ENCODE measurements at places on chromosomes 7 and 10.

- no peak for DNase-seq
Measured at GRCh38 chr10:102752266-102752930, 8.7 kb downstream of the WBP1L start.

GRCh38 chr7:7617550-7617949, 23.0 kb upstream of the UMAD1 start:
- DNase-seq = no peak

- DNase-seq = no peak
Measured at GRCh38 chr7:76139670-76140069, 62.0 kb upstream of the SRRM3 start.

GRCh38 chr7:127711872-127712271, 59.9 kb downstream of the SND1 start:
- no peak for DNase-seq

DNA sequence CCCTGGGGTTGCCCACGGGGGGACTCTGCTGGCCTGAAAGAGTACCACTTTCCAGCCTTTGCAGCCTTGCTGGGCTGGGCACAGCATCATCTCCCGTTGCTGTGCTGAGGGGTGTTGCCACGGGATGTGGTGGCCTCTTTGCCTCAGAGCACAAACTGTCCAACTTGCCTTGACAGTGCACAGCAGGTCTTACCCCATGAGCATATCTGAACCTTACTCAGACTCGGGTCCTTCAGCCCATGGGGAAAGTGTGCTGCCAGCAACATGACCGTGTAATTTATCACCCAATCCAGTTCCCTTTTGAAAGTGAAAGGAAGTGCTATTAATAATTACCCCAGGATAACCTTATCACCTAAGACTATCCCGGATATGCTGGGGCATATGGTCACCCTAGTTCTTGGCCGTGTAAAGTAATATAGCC, 46.8 kb downstream of the TBXAS1 start:
- no peak for DNase-seq

DNA sequence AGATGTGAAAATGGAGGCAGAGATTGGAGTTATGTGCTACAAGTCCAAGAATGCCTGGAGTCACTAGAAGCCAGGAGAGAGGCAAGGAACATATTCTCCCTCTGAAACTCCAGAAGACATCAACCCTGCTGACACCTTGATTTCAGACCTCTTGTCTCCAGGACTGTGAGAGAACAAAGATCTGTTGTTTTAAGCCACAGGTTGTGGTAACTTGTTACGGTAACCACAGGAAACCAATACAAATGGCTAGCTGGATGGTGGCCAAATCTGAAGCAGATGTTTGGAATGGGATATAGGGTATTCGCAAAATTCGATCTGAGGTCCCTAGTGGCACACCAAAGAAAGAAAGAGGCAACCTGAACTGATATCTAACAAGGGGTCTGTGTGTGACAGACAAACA, 129.0 kb downstream of the HERPUD2 start:
- no peak for DNase-seq

DNA sequence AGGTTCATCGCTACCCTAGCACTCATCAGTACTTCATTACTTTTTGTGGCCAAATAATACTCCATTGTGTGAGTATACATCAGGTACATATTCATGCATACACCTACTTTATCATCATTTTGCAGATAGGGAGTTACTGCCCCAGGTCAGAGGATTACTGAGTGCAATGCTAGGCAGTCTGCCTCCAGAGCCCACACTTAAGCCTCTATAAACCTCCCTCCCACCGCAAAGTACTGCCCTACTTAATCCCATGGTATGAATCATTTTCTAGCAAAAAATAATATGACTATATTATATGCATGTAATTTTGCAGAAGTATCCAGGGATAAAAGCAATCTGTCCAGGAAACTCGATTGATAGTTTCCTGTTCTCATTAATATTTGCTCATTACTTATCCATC, 194.3 kb downstream of the GRID1 start:
- DNase-seq = no peak

- DNase-seq = no peak
Measured at GRCh38 chr10:58335306-58336005, 650 bp downstream of the UBE2D1 start.

DNA sequence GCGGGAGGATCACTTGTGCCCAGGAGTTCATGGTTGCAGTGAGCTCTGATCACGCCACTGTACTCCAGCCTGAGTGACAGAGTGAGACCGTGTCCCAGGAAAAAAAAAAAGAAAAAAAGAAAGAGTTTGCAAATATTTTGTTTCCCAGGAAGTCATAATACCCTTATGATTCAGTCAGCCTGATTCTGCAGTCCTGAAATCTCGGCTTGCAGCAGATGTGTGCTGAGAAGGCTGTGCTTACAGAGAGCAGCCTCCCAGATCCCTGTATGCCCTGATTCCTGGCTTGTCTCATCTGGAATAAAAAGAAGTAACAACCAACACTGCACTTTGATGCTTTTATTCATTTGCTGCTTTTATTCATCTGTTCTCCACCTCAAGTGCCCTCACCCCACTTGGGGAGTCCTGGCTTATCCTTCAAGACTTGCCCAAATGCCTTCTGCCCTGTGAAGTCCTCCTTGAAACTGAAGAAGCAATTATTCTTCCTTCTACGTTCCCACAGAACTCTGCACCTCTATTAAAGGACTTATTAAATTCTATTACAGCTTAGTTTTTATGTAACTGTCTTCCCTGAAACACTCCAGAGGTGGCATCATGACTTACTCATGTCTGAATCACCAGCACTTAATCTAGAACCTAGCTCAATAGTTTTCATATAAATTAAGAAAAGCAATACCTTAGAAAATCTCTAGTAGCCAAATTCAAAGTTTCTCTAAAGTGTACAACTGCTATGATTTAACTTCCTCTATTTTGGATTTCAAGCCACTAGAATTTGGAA, 27.7 kb upstream of the BPGM start:
- no peak for DNase-seq

- no peak for DNase-seq
Measured at GRCh38 chr10:49627644-49628247, 13.9 kb downstream of the CHAT start.

DNA sequence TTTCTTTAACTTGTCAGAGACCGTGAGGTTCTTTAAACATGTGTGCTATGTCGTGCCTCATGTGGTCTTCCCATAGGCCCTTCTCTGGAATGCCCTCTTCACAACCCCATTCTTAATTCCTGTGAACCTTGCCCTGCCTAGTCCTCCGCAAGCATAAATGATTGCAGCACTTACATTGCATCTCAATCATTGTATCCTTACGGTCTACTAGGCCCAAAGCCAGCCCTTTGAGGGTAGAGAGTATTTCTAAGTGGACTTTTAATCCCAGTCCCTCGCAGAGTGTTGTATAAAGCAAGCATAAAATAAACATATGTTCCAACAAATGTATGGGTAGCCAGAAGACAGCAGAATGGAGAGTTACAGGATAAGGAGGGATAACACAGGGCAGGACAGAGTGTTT, 92.1 kb upstream of the FAM133B start:
- no peak for DNase-seq

DNA sequence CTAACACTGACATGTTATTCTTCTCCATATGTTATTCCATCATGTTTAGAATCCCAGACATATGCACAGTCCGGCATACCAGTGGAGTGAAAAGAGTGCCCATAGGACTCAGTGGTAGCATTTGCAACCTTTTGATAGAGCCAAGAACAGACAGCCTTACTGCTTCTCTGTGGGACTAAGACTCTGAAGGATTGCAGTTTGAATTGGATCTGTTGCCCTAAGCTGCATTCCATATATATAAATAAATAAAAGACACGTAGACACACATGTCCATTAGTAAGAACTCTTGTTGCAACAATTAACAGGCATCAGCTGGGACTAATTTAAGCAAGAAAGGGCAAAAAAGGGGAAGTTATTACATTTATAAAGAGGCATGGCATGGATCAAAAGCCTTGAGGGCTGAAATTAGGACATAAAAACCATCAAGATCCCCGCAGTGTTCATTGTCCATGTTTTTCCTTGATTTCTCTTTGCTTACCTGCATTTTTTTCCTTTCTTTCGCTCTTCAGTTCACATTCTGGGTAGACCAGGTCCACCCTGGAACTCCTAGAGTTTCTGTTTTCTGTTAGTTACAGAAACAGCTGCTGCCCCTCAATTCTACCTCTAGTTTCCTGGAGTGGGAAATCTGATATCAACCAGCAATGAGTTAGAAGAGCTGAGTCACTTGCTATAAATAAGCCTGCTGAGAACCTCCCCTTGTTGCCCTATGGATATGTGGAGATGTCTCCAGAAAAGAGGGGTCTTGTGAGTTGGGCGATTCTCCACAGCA, 132.4 kb downstream of the SORCS1 start:
- DNase-seq = no peak

DNA sequence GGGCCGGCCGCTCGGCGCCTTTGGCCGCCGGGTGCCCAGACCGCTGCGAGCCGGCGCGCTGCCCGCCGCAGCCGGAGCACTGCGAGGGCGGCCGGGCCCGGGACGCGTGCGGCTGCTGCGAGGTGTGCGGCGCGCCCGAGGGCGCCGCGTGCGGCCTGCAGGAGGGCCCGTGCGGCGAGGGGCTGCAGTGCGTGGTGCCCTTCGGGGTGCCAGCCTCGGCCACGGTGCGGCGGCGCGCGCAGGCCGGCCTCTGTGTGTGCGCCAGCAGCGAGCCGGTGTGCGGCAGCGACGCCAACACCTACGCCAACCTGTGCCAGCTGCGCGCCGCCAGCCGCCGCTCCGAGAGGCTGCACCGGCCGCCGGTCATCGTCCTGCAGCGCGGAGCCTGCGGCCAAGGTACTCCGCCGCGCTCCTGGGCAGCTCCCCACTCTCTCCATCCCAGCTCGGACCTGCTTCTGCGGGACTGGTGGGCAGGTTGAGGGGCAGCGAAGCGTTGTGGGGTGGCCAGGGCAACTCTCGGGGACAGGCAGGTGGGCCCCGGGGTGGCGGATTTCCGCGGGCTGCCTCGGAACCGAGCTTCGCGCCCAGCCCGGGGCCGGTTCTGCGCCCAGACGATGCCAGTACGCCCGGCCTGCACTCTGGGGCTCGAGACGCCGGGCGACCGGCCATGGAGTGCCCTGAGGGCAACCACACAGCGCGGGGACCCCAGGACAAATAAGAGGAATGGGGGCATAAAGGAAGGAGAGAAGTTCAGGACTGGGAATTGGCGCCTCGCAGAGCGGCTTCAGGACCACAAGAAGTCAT, 578 bp downstream of the HTRA1 start:
- no peak for DNase-seq

- DNase-seq = no peak
Measured at GRCh38 chr10:9656386-9656785, 1361.3 kb upstream of the CELF2 start.
